ENCODE measurements at places on chromosomes 7 and 10. TPM values are rescaled to one million over a fixed set of nuclear protein-coding genes. Genes with fewer than 3 reads are reported as not detected.

DNA sequence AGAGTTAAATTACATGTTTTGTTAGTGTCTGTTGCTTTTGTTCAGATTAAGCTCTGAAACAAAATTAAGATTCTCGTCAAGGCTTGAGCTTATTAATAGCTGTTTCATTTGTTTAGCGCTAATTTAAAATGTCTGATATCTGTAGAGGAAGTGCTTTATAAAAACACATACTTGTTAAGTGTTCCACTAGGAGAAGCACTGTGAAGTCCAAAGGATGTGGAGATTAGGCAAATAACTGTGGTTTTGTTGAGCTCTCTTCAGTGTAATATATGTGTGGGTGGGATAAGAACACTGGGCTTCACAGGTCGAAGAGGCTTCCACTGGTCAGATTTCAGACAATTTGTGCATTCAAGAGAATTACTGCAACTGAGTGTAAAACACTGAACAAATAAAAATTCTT lies 242.0 kb downstream of the AUTS2 start:
- no peak for DNase-seq

- no peak for DNase-seq
Observed at GRCh38 chr10:50406457-50407070, 155.2 kb upstream of the ASAH2 start.

DNA sequence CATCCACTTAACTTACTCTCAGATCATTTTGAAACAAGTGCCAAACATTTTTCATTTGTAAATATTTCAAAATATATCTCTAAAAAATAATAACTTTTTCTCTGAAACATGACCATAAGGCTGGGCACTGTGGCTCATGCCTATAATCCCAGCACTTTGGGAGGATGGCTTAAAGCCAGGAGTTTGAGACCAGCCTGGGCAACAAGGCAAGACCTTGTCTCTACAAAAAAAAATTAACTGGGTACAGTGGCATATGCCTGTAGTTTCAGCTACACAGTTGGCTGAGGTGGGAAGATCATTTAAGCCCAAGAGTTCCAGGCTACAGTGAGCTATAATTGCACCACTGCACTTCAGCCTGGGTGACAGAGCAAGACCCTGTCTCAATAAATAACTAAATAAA lies 36.4 kb downstream of the USP54 start:
- DNase-seq: no peak

DNA sequence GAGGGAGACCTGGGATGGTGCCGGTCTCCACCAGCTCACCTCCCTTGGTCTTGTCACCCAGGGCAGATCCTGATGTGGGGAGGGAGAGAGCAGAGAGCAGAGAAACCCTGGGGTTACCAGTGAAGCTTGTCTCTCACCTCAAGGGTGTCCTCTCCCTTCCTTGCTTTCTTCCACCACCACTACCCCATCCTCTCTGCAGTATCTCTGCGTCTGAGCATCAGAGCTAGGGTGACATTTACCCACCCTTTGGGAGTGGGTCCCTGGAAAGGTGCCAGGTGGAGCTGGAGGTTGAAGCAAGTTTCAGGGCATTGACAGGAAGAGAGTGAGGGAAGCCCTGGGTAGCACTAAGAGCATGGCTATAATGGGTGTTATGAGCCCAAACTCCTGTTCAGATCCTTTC lies 75.2 kb upstream of the ANLN start:
- DNase-seq: no peak

DNA sequence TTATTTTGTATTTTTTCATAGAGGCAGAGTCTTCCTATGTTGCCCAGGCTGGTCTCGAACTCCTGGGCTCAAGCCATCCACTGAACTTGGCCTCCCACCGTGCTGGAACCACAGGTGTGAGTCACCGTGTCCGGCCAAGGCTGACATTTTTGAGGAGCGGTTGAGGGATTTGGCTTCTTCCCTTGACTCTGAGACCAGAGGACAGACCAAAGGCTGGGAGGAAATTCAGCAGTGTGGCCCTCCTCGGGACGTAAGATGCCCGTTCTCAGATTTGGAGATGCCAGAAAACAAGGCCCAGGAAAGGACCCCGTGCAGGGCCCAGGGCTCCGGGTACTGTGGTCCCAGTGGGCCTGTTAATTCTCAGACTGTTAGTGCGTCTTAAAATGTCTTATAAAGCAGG lies 146.2 kb downstream of the WDR37 start:
- DNase-seq: no peak

PCDH15 gene
- 0.89 TPM for total RNA-seq

PRXL2A gene
- total RNA-seq: 69.5 TPM

CPA1 gene
- total RNA-seq: 0.79 TPM

LRRD1 gene
- total RNA-seq: 0.30 TPM

TMEM26 gene
- 5.1 TPM for total RNA-seq

NAT16 gene
- not detected for total RNA-seq

Measured in skin of body (tissue), 3 donors.